ENCODE measurements at places on chromosomes 3 and 15.
A peak's percentile ranks its signal among the peaks of the same experiment; 100 is the strongest.

DNA sequence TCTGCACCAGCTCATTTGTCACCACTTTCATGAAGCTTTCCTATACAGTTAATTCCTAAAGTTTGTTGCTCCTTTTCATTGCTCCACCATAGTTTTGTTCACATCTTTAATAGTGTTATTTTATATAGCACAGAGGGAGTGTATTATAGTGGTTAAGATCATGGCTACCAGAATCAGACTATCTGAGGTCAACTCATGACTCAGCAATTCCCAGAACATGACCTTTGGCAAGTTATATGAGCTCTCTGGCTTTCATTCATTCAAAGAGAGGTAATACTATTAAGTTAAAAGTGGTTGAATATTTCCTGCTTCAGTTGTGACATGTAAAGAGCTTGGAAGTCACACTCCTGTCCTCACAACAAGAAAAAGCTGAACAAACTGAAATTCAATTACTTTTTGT is 1073.5 kb downstream of the NAALADL2 start:
- H3K27ac ChIP-seq = no peak overlapping the region
- no peak overlapping the region for H3K4me3 ChIP-seq
- H3K27me3 ChIP-seq = no peaks in the 10 kb centered on the region
- no peaks in the 10 kb centered on the region for H3K4me1 ChIP-seq
- no peak for DNase-seq

- DNase-seq = no peak
- peaks cover 3% of the 10 kb centered on the region for H3K4me1 ChIP-seq
- H3K27me3 ChIP-seq = peaks cover 10% of the 10 kb centered on the region
- H3K4me3 ChIP-seq = no peak overlapping the region
- no peaks in the 10 kb centered on the region for H3K36me3 ChIP-seq
- no peak overlapping the region for H3K27ac ChIP-seq
Observed at GRCh38 chr3:184386047-184386806, 6.4 kb downstream of the CHRD start.

- H3K27me3 ChIP-seq = no peaks in the 10 kb centered on the region
- peak; percentile 45 for DNase-seq
- H3K36me3 ChIP-seq = no peaks in the 10 kb centered on the region
- peaks cover 8% of the 10 kb centered on the region for H3K4me1 ChIP-seq
- peak overlapping the region; percentile 57 for H3K27ac ChIP-seq
Observed at GRCh38 chr15:67611370-67612369, 69.2 kb downstream of the MAP2K5 start.

DNA sequence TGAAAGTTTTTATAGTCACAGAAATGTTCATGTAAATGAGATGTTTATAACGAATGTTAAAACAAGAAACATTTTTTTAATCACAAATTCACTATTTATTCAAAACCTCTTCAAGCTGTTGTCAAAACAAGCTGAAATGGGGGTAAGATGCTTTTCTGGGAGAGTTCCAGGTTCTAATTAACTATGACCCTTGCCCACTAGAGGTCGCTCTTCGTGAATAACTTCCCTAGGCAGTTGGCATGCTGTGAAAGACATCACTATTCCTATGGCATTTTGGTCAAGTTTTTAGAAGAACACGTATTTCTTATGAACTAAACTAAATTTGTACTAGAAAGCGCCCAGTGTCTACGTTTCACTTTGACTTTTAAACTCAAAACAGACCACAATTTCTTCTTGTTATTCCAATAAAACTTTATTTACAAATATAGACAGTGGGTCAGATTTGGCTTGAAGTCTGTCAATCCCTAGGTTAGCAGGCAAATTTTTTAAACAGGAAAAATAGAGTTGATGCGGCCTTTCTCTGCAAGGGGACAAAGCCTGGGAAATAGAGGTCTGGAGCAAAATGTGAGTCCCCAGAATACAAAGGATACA is 62.8 kb upstream of the CMTM8 start:
- DNase-seq = peak; percentile 83
- H3K27ac ChIP-seq = no peak overlapping the region
- no peaks in the 10 kb centered on the region for H3K36me3 ChIP-seq
- H3K4me3 ChIP-seq = no peak overlapping the region

DNA sequence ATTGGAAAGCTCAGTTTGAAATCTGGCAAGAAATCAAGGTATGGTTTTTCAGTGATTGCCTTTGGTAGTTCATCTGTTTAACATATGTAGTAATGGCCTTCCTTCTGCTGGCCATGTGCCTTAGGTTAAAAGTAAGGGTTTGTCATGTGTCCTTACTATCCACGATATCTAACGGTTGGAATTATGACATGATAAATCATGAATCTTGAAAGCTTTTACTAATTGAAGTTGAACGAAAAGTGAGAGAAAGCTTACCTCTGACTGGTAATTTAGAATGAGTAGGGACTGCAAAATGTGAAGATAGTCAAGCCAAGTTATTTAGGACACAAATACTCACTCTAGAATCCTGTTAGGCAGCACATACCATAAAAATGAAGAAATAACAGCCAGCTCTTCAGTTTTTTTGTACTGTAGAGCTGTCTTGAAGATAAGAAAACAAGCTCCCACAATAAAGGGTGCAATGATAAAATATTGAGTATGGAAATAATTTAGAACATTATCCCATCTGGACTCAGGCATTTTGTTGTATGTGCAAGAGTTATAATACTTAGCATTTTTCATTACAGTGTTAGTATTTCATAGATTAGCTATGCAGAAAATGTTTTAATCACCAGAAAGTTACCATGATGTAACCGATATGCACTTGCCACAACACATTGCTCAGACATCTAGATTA is 303.4 kb downstream of the ZNF385D start:
- H3K4me3 ChIP-seq = no peak overlapping the region
- H3K36me3 ChIP-seq = no peaks in the 10 kb centered on the region
- H3K27ac ChIP-seq = no peak overlapping the region
- no peaks in the 10 kb centered on the region for H3K4me1 ChIP-seq
- H3K27me3 ChIP-seq = no peaks in the 10 kb centered on the region

DNA sequence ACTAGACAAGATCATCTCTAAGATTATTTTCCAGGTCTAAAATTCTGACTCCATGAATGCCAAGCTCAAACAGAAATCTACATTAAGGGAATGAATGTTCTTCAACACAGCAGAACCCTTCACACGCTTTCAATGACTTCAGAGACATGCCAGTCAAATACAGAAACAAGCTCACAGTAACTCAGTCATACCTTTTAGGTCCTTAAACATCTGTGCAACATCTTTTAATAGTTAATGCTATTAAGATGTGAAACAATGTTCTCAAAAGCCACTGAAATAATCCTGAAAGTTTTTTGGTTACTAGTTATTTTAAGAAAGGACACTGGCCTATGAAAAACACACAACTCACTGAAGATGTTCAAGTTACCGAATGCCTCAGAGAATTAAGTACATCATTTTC is 2.5 kb downstream of the DLG1 start:
- no peaks in the 10 kb centered on the region for H3K36me3 ChIP-seq
- peaks cover 35% of the 10 kb centered on the region for H3K4me1 ChIP-seq
- DNase-seq = no peak
- peak overlapping the region; percentile 67 for H3K4me3 ChIP-seq

GRCh38 chr3:150798122-150798618 is 35.2 kb upstream of the SIAH2 start:
- H3K27ac ChIP-seq = no peak overlapping the region
- peaks cover 6% of the 10 kb centered on the region for H3K4me1 ChIP-seq
- no peak overlapping the region for H3K4me3 ChIP-seq
- no peak for DNase-seq
- no peaks in the 10 kb centered on the region for H3K36me3 ChIP-seq

GRCh38 chr3:66431494-66431893 is 69.3 kb downstream of the LRIG1 start:
- H3K4me3 ChIP-seq = no peak overlapping the region
- no peaks in the 10 kb centered on the region for H3K4me1 ChIP-seq
- no peak for DNase-seq
- H3K27me3 ChIP-seq = no peaks in the 10 kb centered on the region

GRCh38 chr15:46460431-46461094 is 825.7 kb downstream of the SQOR start:
- H3K4me3 ChIP-seq = no peak overlapping the region
- H3K4me1 ChIP-seq = no peaks in the 10 kb centered on the region
- H3K27me3 ChIP-seq = no peaks in the 10 kb centered on the region
- no peak for DNase-seq

- no peak overlapping the region for H3K27ac ChIP-seq
- H3K4me1 ChIP-seq = no peaks in the 10 kb centered on the region
- no peaks in the 10 kb centered on the region for H3K36me3 ChIP-seq
- peak; percentile 17 for DNase-seq
Observed at GRCh38 chr15:43998607-43999006, 171.8 kb downstream of the WDR76 start.

DNA sequence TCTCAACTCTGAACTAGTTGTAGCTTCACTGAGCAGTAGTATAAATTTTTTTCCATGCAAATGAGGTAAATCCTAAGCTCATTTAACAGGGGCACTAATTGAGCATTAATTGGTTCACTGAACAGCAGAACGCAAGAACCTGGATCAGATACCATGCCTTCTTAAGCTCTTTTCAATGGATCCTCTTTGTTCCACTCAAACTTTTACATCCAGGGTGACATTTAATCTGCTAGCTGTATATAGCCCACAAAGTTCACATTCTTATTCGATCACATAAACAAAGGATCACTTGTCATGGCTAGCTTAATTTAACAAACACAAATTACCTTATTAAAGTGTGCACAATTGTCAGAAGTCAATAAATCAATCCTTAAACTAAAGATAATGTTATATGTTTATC is 281.6 kb downstream of the CNTN6 start:
- no peak for DNase-seq
- no peaks in the 10 kb centered on the region for H3K4me1 ChIP-seq
- H3K27ac ChIP-seq = no peak overlapping the region
- H3K4me3 ChIP-seq = no peak overlapping the region

DNA sequence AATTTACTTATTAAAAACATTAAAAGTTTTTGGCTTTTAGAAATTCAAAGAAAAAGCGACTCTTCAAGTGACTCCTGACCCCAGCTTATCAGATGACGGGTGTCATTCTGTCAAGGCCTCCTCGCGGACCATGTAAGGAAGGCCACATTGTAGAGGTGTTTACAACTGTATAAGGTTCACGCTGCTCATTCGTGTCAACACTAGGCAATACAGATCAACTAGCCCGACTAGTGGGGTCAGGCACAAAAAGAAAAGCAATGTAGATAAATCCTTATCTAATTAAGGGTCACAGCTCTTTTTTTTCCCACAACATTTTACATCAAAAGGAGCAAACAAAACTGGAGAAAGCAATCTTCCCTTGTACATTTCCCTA is 207.5 kb upstream of the NR2F2 start:
- H3K27ac ChIP-seq = peak overlapping the region; percentile 60
- H3K36me3 ChIP-seq = no peaks in the 10 kb centered on the region
- DNase-seq = peak; percentile 28
- H3K4me3 ChIP-seq = no peak overlapping the region

GRCh38 chr3:111277226-111277625 is 205.6 kb downstream of the NECTIN3 start:
- H3K27ac ChIP-seq = no peak overlapping the region
- H3K36me3 ChIP-seq = no peaks in the 10 kb centered on the region
- no peak overlapping the region for H3K4me3 ChIP-seq
- DNase-seq = peak; percentile 45
- H3K27me3 ChIP-seq = no peaks in the 10 kb centered on the region

GRCh38 chr3:46712191-46713049 is 5.2 kb downstream of the PRSS50 start:
- H3K36me3 ChIP-seq = no peaks in the 10 kb centered on the region
- no peaks in the 10 kb centered on the region for H3K27me3 ChIP-seq
- DNase-seq = no peak

DNA sequence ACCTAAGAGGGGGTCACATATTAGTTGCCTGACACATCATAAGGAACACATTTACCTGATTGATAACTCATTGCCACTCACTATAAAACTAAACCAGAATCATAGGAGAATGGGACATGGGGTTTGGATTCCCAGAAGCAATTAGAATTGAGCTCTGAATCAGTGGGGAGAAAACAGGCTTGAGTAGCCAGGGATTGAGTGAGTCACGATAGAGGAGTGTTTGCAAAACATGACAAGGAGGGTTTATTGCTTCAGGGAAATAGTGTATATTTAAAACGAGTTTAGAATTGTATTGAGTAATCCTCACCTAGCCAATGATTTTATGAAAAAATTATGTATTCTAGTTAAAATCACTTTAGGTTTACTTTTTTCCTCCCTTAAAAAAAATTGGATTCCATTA is 101.1 kb upstream of the THRB start:
- peak; percentile 56 for DNase-seq
- peaks cover 24% of the 10 kb centered on the region for H3K4me1 ChIP-seq
- H3K36me3 ChIP-seq = no peaks in the 10 kb centered on the region
- peak overlapping the region; percentile 90 for H3K27ac ChIP-seq

DNA sequence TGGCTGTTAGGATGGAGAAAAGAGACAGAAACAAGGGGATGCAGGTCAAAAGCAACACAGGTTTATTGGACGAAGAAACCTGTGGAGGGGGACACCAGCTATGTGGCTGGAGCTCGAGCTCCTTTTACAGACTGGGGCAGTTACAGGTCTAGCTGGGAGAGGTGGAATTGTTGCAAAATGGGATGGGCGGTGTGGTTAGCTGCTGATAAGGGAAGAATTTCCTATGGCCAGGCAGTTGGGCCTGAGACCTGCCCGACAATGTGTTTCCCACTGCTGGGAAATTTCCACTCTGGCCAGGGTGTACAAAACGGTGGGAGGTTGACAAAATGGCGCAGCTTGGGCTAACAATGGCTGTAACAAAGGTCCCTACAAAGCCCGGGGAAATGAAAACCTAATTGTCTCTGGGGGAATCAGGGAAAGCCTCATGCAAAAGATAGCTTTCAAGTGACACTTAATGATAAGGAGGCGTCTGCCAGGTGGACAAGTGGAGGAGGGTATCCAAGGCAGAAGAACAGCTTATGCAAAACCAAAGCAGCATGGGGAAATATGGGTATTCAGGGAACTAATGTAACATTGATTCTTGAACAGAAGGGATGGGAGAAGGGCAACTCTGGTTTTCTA is 137.4 kb upstream of the SGO1 start:
- H3K4me1 ChIP-seq = peaks cover 5% of the 10 kb centered on the region
- H3K4me3 ChIP-seq = no peak overlapping the region
- no peak overlapping the region for H3K27ac ChIP-seq
- no peaks in the 10 kb centered on the region for H3K27me3 ChIP-seq
- DNase-seq = no peak
- H3K36me3 ChIP-seq = no peaks in the 10 kb centered on the region

GRCh38 chr3:61669668-61670299 is 108.4 kb downstream of the PTPRG start:
- H3K36me3 ChIP-seq = no peaks in the 10 kb centered on the region
- H3K4me1 ChIP-seq = peaks cover 4% of the 10 kb centered on the region
- H3K27ac ChIP-seq = no peak overlapping the region
- DNase-seq = no peak
- H3K27me3 ChIP-seq = no peaks in the 10 kb centered on the region
